Activated naive CD4-positive, alpha-beta T cell treated with Interleukin-2 at 50 U/mL for 16 hours (primary cell): ENCODE measurements at places on chromosomes 5 and 9.

GRCh38 chr9:16100537-16101091, 547.8 kb downstream of the CCDC171 start:
- DNase-seq = no peak

DNA sequence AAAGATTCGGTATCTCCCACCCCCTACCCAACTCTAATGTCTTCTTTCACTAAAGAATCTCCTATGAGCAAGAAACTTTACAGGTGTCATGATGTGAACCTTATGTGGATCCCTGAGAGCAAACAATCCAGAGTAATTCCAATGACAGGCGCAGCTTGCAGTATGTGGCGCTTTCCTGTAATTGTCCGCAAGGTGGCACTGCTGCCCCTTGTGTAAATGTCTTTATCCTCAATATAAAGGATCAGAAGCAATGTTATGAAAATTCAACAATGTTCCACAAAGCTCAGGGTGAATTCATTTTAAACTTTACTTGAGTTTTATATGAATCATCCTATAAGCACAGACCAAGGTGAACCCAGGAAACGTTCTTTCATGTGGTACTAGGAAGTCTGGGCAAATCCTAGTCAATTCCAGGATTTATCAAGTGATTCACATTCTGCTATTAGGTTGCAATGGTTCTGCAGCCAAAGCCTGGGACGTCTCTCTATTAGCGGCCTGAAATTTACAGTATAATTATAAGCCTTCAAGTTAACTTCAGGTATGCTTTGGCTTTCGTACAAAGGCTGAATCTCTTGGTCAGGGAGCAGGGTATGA, 113.7 kb downstream of the TRPM6 start:
- DNase-seq = peak; percentile 73

DNA sequence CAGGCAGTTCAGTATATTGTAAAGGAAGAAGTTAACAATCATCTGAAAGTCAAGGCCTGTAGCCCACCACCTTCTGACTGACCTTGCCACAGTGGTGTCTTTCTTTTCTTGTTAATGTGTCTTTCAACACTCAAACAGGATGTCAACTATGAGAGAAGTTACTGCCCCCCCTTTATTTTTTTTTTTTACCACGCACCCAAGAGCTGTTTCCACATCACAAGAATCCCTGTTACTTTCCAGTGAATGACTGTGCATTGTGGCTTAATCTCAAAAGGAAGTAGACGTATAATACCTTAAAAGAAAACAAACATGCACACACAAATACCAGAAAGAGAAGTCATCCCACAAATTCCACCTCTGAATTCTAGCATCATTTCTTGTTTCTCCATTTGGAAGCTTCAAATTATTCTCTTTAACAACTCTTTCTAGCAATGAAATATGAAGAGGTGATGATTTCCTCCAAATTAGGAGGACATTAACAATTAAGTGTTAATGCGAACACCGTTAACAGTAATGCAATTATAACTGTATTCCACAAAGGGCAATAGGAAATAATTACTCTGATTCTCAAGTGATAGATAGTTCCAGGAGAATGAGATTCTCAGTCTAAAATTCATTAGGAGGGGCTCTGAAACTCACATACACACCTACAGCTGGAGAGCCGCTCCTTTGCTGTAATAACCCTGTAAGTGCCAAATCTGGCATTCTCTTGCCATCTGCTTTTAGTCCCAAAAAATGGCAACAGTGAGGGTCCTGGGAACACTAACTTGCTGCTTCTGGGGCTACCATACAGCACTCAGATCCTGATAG, 201.0 kb downstream of the EFNA5 start:
- DNase-seq = no peak

- no peak for DNase-seq
Observed at GRCh38 chr9:130763331-130764171, 70.0 kb downstream of the EXOSC2 start.

- no peak for DNase-seq
Observed at GRCh38 chr5:129051283-129051682, 43.3 kb upstream of the ISOC1 start.

GRCh38 chr5:64451551-64451950, 54.3 kb upstream of the RGS7BP start:
- DNase-seq = no peak

GRCh38 chr9:16552252-16552651, 318.2 kb downstream of the BNC2 start:
- no peak for DNase-seq

DNA sequence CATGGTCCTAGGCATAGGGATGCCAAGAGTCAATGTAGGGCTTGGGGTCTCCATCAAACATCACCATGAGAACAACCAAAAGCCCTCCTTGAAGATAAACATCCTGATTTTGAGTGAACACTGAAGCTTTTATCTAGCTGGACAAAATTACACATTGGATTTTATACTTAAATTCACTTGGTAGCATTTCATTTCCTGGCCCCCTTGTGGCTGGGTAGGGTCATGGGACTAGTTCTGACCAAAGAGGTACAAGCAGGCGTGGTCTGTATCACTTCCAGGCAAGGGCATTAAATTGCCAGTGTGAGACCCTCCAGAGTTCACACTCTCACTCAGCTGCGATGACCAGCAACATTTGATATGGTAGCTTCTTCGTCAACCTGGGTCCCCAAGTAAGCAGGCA, 320.3 kb downstream of the ACTL7B start:
- no peak for DNase-seq

- DNase-seq = no peak
Observed at GRCh38 chr5:40385544-40385943, 294.2 kb upstream of the PTGER4 start.

- no peak for DNase-seq
Observed at GRCh38 chr9:137281345-137282116, 4.0 kb downstream of the TOR4A start.

- no peak for DNase-seq
Observed at GRCh38 chr9:75803130-75803529, 87.3 kb upstream of the PCSK5 start.

GRCh38 chr9:6703898-6704639, 53.7 kb upstream of the KDM4C start:
- DNase-seq = peak; percentile 87

GRCh38 chr5:32628049-32628844, 42.9 kb downstream of the SUB1 start:
- DNase-seq = no peak

DNA sequence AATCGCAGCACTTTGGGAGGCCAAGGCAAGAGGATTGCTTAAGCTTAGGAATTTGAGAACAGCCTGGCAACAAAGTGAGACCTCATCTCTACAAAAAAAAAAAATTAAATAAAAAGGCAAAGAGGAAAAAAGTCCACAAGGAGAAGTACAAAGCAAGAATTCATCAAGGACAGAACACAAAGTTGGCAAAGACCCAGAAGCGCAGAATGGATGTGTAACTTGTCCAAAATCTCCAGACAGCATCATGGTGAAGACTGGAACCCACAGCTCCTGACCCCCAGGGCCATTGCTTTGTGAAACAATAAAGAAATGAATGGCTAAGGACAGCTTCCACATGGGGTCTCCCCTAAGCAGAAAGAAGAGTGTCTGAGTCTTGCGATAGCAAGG, 7.8 kb downstream of the HSD17B3 start:
- DNase-seq = no peak

GRCh38 chr9:3699883-3700282, 174.1 kb upstream of the RFX3 start:
- no peak for DNase-seq

DNA sequence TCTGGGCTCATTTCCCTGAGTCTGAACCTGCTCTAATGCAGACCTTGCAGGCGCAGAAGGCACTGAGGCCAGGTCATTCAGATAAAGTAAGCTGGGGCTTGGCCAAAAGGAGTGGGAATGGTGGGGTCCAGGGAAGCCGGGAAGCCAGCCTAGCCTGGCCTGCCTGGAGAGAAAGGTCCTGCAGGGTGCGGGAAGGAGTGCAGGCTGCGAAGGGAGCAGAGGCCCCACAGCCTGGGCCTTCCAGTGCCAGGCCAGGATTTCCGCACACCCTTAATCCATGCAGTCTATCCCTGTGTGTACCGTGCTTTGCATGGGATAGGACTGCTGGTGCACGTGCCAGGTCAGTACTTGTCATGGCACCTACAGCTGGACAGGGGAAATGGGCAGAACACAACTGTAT, 3.6 kb upstream of the STING1 start:
- no peak for DNase-seq

GRCh38 chr5:31172881-31173280, 20.6 kb upstream of the CDH6 start:
- DNase-seq = no peak

DNA sequence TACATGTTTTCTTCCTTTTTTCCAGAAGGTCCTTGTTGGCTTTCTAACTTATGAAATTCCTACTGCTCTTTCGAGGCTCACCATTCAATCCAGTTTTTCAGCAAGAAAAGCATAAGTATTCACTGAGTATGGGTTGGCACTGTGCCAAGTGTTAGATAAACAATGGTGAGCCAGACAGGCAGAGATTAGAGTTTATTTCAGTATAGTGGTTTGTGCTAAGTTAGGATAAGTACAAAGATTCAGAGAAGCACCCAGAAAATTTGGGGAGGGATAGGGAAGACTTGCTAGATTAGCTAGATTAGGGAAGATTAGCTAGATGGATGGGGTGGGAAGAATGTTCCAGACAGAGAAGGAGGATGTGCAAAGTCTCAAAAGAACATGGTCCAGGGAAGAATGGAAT, 122.9 kb downstream of the OXCT1 start:
- DNase-seq = no peak

- DNase-seq = no peak
Observed at GRCh38 chr9:134535171-134535570, 106.4 kb upstream of the COL5A1 start.

DNA sequence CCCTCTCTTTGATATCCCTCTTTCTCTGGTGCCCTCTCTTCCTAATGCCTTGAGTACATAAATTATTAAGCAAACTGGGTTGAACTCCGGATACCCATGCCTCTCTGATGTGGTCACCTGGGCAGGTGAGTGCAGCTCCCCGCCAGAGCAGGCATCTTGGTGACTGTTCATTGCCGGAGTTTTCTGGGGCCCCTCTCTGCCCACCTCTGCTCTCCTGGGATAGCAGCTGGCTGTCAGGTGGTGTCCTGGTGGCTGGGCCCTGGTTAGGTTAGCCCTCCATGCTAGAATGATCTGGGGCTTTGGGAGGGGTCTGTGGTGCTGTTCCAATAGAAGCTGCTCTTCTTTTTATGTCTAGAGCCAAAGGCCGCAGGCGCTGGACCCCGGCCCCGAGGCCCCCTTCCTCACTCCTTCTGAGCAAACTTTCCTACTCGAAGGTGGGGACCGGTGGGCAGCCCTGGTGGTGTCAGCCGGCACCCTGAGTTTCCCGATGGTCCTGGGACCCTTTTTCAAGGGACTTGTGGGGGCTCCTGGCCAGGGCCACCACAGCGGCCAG, 4.9 kb upstream of the SCGB3A1 start:
- DNase-seq = no peak

GRCh38 chr9:95935861-95936578, 60.5 kb downstream of the ERCC6L2 start:
- no peak for DNase-seq

GRCh38 chr9:70125621-70126263, 82.1 kb downstream of the MAMDC2 start:
- no peak for DNase-seq

DNA sequence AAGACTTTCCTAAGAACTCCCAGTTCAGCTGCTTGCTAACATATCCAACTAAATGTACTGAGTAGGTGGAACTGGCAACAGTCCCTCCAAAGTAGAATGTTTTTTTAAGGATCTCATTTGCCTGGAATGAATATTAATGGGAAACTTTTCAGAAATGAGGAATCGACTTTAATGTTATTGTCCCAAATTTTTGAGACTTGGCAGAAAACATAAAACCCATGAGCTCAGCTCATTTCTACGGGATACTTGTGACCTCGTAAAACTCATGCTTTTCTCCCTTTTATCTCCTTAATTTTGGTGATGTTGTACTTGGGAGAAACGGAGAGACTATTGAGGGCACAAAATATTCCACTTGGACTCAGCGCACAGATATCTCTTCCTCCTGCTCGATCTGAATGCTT, 296.8 kb downstream of the EBF1 start:
- no peak for DNase-seq

DNA sequence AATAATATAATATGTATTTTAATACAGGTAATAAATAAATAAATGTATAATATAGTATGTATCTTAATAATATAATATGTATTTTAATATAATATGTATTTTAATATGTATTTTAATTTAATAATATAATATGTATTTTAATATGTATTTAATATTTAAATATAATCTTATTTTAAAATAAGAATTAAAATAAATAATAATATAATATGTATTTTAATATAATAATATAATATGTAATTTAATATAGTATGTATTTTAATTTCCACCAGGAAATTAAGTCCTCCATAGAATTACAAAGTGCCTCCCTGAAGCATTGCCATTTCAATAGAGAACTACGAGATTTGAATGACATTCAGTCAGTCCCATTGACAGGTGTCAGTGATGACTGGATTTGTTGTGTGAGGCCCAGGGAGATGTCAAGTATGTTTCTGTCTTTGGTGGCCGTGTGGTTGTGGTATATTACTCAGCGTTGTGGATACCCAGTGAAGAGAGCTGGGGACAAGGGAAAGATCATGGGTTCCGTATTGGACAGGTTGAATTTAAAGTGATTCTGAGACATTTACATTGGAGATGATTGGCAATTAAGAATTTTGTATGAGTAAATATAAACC, 14.2 kb upstream of the C5orf46 start:
- no peak for DNase-seq

GRCh38 chr9:129752900-129753729, at the start of gene PTGES:
Gene PTGES (minus strand): TSS chr9:129753042. CDS start chr9:129753012, 30 bp downstream.
- DNase-seq = peak; percentile 46

GRCh38 chr9:92384375-92384774, 20.0 kb downstream of the OGN start:
- DNase-seq = no peak

GRCh38 chr5:112491257-112491656, 72.2 kb upstream of the EPB41L4A start:
- no peak for DNase-seq

DNA sequence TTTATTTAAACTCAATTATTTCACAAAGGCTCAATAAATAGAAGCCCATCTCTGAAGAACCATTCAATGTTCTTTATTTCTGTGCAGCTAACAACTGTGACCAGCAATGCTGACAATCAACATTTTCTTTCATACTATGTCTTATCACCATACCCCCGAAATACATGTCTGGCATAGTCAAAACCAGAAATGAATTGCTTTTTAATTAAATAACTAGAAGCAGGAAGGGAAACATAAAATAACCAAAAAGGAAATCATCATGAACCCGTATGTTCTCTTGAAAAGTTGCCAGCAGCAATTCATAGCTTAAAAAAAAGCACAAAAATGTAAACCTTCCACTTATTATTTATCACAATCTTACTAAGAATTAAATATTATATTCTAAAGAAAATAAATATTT, 212.4 kb downstream of the TMEM232 start:
- DNase-seq = no peak
